Right kidney (tissue), 9 donors: ENCODE measurements at places on chromosomes 2 and 18.

DNA sequence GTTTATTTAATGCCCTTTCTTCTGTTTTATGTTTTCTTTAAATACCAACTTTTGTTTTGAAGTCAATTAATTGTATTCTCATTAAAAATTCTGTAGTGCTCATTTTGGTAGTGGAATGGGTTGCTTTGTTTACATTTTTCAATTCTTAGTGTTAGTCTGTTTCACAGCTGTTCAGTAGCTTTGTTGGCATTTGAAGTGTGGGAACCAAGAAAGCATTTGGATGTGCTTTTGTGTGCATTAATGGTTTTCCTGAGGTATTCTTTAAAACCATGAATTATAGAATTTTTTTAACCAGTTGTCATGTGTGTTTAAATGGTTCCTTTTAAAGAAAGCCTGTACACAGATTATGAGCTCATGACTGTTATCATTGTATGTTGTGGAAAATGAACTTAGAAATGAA, 19.7 kb downstream of the MIB1 start:
- DNase-seq: no peak

DNA sequence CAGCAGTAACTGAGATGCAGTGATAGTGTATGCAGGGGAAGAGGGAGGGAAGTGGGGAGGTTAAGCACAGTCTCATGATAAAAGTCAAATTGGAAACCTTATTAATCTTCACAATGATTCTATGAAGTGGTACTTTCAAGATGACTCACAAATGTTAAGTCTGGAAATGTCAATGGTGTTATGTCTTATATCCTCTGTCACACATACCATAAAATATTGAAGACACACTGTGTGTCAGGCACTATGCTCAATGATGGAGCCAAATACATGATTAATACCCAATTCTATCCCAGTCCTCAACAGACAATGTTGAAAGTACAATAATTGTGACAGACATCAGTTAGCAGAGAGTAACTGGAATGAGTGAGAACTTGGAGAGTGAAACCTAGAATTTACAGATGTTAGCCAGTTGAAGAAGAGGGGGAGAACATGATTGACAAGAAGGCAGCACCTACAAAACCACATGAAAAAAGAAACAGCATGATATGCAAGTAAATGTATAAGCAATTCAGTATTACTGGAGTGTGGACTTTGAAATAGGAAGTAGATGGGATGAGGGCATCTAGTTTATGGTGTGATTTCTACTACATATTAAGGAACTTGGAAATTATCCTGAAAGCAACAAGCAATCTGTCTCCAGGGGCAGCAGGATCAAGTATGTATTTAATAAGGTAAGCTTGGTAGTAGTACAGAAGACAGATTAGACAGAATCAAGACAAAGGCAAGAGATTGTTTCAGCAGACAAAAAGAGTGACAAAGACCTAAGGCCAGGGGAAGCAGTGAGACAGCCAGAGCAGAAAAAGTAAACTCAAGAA, 107.6 kb downstream of the STRN start:
- no peak for DNase-seq

- DNase-seq: no peak
Observed at GRCh38 chr2:152944099-152944498, 225.7 kb downstream of the ARL6IP6 start.

- DNase-seq: no peak
Observed at GRCh38 chr2:158021226-158021625, 80.5 kb upstream of the UPP2 start.

DNA sequence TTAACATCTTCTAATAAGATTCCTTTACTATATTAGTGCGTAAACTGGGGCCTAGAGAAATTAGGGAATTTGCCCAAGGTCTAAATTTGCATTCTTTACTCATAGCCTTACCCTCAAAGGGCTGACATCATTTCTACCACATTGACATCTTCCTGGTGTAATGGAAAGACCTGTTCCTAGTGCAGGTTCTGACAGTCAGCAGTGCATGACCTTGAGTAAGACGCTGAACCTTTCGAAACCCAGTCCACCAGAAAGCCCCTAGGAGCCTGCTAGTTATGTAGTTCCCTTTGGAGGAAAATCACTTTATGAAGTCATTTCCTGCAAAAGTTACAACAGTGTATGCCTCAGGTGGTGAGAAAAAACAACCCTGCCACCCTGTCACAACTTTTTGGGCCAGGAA, 388.3 kb downstream of the TNS1 start:
- no peak for DNase-seq

GRCh38 chr2:48400553-48401164, 129.3 kb upstream of the STON1 start:
- no peak for DNase-seq

- no peak for DNase-seq
Observed at GRCh38 chr18:50707855-50708469, 111.9 kb downstream of the MRO start.
